Stimulated activated CD8-positive, alpha-beta memory T cell treated with anti-CD3 and anti-CD28 coated beads, Interleukin-15, amount 100 ng/mL, for 24 hours (primary cell): ENCODE measurements at places on chromosomes 3 and 15.

DNA sequence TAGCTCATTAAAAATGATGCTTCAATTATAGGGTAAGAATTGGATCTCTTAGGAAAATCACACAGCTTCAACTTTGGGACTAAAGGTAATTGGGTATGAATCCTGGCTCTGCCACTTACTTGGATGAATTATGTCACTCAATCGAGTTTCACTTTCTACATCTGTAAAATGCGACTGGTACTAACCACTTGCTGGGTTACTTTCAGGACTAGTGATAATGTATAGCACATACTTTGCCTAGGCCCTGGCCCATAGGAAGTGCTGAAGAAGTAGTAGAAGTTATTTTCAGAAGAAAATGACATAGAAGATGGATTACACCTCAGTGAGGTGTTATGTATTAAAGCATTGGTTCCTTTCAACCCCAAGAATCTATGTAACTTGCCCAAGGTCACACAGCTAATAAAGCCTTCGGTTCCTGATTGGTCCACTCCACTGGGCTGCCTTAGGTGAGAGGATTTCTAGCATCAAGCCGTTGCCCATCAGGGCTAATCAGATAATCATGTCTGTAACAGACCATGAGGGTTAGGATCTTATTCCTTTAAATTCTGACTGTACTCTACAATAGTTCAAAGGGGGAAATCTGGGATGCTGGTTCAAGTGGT lies 29.4 kb upstream of the AP4E1 start:
- no peak for DNase-seq

DNA sequence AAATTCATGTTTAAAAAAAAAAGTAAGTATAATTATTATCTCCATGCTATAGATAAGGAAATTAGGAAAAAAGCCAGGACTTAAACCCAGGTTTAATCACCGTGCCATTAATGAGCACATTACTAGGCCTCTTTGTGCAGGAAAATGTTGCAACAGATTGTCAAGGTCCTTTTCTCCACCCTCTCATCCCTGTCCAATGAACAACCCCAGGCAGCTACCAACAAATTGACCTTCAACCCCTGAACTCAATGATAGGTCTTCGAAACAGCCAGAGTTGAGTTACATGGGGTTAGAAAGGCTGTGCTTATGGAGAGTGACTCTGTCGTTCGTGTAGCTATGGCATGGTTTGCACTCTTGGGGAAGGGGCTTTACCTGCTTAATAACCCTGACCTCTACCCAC lies 84.2 kb upstream of the CTNNB1 start:
- no peak for DNase-seq

DNA sequence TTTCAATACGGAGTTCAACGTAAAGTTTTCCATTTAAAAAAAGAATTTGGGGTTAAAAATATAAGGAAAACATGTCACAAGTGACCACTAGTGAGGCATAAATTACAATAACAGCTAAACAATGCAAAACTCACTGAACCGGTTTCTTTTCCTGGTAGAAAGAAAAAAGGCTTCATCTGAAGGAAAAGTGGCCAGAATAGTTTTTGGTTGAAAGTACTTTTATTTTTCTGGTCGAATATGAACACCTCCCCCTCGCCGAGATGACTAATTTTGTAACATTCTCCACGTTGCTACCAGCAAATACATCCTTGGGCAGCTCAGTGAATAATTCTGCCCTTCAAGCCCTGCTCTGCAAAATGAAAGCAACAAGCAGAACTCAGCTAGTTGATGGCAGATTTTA lies 3.9 kb upstream of the SRGAP3 start:
- no peak for DNase-seq

- DNase-seq: no peak
These were observed 48.5 kb upstream of the MLF1 start for GRCh38 chr3:158522221-158523136.

- DNase-seq: no peak
These were observed 30.5 kb downstream of the CCDC32 start for GRCh38 chr15:40534371-40534770.

GRCh38 chr3:139187648-139188047 lies 143.0 kb upstream of the PRR23C start:
- DNase-seq: no peak

- DNase-seq: no peak
These were observed 135.3 kb downstream of the CHL1 start for GRCh38 chr3:331881-332280.

GRCh38 chr15:34793901-34794300 lies 1.4 kb downstream of the ACTC1 start:
- DNase-seq: no peak

GRCh38 chr3:73868688-73869315 lies 244.1 kb upstream of the PDZRN3 start:
- no peak for DNase-seq

DNA sequence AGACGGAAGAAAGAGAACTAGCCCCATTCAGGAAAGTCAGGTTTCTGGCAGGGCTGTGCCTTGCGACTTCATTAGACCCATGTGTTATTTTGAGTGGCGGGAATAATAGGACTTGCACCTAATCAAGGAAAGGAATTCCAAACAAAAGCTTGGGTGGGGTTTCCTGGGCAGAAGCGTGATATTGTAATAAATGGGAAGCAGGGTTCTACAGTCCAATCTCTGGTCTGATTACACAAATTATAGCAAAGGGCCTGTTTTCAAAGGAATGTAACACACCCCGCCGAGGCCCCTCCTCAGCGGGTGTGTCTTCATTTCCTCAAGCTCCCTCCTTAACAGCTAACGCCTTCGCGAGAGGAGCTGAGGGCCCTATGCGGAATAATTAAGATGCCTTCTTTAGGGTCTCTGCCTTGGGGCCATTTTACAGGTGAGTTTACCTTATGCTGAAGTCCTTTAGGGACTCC lies 396.0 kb upstream of the C2CD4B start:
- no peak for DNase-seq

GRCh38 chr3:61570813-61571212 lies 9.4 kb downstream of the PTPRG start:
- DNase-seq: no peak

DNA sequence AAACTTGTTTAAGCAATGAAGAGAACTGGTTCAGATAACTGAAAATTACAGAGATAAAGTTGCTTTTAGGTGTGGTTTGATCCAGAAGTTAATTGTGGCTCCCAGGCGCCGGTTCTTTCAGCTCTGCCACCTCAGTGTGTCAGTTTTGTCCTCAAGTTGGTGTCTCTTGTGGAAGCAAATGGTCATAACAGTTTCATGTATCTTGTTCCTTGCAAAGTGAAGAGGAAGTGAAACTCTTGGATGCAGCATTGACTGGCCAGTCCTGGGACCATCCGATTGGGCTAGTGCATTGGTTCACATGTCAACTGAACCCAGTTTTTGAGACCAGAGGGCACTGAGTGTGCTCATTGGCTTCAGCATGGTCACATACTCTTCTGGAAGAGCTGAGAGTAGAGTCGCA lies 181.4 kb upstream of the GRM7 start:
- no peak for DNase-seq

DNA sequence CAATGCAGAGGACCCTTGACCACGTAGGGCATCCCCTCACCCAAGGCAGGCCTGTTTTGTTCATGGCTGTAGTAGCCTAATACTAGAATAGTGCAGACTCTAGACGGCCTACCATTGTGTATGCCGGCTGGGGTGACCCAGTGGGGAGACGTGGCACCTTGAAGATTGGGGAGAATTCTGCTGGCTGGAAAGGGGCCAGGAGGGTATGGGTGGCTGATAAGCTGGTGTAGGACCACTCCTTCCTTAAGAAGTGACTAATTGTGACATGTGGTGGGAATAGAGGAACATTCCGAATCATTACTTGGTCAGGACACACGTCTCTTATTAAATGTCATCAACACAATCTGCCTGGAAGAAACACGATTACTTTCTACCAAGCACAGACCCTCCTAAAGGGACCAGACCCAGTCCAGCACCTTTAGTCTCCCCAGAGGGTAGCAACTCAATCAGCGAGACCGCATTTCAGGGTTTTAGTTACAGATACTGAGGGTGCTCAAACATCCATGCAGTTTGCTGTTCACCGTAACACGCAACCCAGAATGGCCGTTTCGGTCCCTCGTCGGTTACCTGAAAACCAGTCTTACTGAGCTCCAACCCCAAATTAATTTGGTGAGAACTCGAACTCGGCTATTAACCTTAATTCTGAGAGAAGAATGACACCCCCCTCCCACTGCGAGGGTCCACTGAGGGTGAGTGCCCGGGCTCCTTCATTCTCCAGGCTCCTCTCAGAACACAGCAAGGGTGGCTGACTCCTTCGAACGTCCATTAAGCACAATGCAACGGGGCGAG lies 1.6 kb upstream of the KLF13 start:
- DNase-seq: no peak

GRCh38 chr3:37813403-37813802 lies 48.3 kb upstream of the CTDSPL start:
- no peak for DNase-seq

DNA sequence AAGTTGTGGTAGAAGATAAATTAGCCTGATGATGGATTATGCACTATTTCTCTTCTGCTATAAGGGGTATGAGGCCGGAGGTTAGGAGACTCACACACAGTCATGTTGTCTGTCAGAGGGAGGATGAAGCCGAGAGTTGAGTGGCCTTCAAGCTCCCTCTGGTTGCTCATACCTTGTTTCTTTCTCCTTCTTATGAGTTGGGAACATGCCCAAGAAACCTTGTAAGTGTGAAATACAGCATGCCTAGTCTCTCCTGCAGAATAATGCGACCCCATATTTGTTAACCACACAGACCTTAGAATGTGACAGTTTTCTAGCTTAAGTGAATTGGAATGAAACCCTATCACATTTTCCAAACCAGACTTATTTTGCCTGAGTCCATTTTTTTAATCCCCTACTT lies 366.7 kb downstream of the PTPRG start:
- no peak for DNase-seq

DNA sequence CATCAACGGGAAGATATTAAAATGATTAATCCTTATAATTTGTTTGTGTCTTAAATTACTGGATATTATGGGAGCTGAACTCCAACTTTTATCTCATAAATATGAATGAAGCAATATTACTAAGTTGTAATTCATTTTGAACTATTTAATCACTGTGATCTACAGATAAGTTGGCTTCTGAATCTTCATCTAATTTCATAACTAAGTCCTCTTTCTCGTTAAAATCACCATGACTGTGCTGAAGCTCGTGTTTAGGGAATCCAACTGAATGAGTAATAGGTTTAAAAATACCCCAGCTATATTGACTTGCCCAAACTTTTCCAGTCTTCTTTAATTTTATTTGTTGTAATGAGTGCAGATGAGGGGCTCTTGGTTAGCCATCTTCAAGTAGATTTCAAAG lies 14.1 kb downstream of the MDFIC2 start:
- DNase-seq: no peak

- no peak for DNase-seq
These were observed 380.5 kb upstream of the TPRG1 start for GRCh38 chr3:188791311-188791710.

DNA sequence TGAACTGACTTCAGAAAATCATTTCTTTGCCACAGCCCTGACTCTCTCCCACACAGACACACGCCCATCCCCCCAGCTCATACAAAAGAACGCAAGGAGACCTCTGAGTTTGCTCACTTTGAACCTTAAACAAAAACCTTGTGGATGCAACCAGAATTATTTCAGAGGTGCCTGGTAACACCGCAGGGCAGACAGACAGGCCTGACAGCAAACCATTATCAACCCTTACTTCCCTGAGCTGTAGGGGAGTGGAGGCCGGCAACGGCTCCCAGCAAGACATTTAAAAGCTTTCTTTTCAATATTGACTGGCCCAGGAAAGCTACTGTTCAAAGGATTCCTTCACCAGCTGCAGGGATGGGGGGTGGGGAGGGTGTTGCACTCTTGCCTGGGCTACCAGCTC lies 2.0 kb upstream of the EFCC1 start:
- no peak for DNase-seq

GRCh38 chr3:89656388-89656787 lies 549.0 kb downstream of the EPHA3 start:
- DNase-seq: no peak

GRCh38 chr3:133896002-133896761 lies 500 bp upstream of the RAB6B start:
- DNase-seq: no peak

DNA sequence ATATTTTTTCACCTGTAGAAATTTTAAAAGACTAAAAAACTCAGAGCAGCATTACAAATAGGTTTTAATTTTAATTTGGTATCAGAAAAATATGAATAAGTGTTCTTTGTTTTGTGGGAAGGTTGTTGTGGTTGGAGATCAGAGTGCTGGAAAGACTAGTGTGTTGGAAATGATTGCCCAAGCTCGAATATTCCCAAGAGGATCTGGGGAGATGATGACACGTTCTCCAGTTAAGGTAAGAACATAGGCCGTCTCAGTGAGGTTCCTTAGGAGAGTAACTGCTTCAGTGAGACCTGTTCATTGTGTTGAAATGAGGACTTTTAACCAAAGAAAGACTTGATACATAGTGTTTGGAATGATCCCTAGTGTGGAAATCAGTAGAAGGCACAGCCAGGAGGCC lies 44.8 kb downstream of the OPA1 start:
- no peak for DNase-seq

DNA sequence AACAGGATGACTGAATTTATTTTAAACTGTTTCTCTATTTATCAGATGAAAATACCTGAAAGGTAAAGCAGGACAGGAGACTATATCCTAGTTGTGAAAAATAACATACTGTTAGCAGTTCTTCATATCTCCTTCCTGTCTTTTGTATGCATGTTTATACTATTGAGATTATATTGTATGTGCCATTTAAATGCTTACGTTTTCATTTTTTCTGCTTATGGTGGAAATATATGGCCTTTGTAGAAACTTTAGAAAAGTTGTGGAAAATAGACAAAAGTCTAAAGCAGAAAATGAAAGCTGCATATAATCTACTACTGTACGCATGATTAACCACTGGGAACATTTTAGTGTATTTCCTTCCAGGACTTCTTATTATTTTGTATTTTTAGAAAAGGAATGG lies 2.1 kb upstream of the PPM1L start:
- DNase-seq: no peak

DNA sequence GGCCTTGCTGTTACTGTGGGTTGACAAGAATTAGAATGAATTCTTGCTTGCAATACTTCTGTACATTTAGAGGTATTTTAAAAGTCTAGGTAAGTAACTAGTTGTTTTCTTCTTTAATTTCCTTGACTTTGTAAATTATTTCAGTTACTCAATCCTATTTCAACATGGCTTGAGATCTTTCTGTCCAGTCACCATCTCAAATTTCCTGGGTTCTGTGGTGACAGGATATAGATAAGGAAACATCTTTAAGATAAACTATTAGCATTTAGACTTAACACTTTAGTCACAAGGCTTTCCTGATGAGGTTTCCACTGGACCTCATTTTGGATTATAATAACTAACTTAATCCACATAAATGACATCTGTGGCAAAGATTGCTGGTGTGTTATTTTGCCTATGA lies 195.9 kb upstream of the DPH6 start:
- no peak for DNase-seq

DNA sequence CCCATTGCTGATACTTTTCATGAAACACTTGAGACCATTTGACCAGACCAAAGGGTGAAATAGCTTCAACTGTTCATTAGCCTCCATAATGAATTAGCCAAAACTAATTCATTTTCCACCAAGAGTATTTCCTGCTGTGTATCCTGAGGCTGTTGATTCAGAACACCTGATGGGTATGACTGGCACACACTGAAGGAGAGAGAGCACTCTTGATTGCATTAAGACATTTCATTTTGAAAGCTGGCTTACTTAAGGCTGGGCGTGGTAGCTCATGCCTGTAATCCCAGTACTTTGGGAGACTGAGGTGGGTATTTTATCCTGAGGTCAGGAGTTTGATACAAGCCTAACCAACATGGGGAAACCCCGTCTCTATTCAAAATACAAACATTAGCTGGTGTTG lies 175.6 kb downstream of the AGBL1 start:
- DNase-seq: no peak

GRCh38 chr3:78273326-78273725 lies 1233.4 kb downstream of the ROBO2 start:
- DNase-seq: no peak

- no peak for DNase-seq
These were observed 21.4 kb upstream of the MCF2L2 start for GRCh38 chr3:183449791-183450190.
